ENCODE measurements at places on chromosomes 11 and 22. TPM values are rescaled to one million over a fixed set of nuclear protein-coding genes. Genes with fewer than 3 reads are reported as not detected.

Gene CHCHD10
- total RNA-seq: 111 TPM

Gene APOA4
- total RNA-seq: not detected

Gene ART5
- not detected for total RNA-seq

Gene CTSW
- 10.3 TPM for total RNA-seq

Gene TBC1D10A
- 26.8 TPM for total RNA-seq

Gene REXO2
- total RNA-seq: 98.9 TPM

GRCh38 chr11:119889111-119889510 lies 160.1 kb upstream of the NECTIN1 start:
- DNase-seq: no peak

- no peak for DNase-seq
Measured at GRCh38 chr11:79547256-79547655, 106.4 kb upstream of the TENM4 start.

DNA sequence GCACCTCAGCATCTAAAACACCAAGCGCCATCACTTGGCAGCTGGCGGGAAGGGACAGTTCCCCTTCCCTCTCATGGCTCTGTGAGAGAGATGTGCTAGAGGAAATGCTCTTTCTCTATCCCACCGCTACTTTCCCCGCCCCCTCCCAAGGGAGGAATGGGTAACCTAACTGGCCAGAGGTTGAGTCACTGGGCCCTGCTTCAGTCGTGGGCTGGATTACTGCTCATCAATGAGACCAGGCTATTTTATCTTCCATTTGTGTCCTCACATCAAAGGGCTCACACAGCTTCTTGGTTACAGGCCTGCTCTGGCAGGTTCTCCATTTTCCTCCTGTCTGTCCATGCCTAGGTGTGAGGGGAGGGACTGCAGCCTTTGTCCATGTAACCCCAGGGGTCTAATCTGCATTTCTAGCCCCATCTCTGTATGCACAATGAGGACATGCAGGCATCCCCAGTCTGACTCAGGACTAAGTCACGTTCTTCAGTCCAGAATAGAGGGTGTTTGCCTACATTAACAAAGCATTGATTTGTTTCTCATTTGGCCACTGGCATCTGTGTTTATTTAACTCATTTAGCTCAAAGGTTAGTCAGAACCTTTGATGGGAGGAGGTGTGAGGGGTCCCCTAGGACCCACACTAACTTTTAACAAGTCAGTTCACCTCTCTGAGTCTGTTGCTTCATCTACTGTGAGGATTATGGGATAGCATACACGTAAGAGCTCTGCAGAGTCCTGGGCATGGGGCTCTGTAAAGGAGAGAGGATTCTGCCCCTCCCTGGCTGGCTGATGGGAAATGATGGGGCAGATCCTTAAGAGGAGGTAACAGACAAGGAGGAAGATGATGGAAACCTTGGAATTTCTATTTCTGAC lies 99.1 kb downstream of the XRRA1 start:
- no peak for DNase-seq

DNA sequence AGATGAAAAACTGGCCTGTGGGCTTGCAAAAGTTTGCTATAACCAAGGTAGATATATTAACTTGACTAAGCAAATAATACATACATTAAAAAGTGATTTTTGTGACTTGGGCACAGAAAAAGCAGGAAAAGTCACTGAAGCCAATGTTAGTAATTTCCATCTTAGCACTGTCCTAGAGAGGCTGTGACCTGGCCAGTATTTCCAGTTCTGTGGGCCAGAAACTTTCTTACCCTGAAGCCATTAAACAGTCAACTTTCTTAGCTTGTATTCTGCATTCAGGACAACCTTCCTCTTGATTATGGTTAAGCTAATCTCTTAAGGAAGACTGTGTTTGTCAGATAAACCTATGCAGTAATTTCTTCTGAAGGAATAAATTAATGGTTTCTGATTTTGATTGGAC lies 22.3 kb upstream of the SLC36A4 start:
- no peak for DNase-seq

- DNase-seq: no peak
Measured at GRCh38 chr11:88861618-88862017, 204.2 kb downstream of the GRM5 start.

DNA sequence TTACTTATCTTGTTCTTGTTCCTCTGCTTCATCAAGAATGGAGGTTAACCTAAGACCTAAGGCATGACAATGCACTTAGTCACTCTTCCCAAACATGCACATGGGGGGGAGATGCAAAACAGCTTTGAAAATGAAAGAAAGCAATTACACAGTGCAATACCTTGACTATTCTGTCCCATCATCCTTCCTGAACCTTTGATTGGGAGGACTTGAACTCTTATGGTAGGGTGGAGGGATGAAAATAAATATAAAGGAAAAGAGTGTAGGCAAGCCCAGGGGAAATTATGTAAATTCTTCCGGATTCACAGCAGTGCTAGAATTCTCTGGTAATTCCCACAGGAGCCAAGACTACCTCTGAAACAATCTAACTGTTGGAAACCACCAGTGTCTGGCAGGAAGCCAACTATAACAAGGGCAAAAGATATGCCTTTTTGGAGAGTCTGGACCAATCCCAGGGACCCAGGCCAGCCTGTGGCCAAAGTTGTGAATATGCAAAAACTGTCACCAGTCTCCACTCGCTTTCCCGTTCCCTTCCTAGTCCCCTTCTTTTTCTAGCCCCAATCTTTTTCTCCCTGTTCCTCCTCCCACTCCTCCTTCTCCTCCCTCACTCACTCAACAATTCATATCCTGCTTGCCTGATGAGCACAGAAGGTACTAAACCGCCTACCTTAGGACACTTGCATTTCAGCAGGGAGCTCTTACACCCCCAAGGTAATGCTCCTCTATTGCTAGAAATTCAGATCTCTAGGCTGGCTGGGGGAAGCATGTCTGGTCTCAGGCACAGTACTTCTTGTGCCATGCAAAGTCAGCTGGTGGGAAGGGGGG lies 2.5 kb upstream of the RCN1 start:
- no peak for DNase-seq

DNA sequence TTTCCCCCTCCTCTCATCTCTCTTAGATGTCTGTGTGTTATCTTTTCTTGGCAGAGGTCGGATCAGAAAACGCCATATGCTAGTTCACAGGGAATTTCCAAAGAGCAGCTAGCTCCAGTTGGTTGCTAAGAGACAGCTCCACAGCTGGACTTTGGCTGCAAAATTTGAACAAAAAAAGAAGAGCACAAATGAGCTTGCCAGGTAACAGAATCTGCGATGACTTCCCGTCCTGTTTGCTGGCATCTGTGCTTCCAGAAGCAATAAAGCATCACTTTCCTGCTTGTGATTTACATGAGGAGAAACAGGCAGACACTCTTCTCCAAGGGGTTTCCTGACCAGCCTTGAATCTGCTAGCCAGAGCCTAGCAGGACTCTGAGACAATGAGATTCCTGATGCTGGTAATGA lies 596.0 kb upstream of the B3GAT1 start:
- DNase-seq: no peak

GRCh38 chr22:32746732-32747131 lies 54.8 kb upstream of the TIMP3 start:
- DNase-seq: no peak

DNA sequence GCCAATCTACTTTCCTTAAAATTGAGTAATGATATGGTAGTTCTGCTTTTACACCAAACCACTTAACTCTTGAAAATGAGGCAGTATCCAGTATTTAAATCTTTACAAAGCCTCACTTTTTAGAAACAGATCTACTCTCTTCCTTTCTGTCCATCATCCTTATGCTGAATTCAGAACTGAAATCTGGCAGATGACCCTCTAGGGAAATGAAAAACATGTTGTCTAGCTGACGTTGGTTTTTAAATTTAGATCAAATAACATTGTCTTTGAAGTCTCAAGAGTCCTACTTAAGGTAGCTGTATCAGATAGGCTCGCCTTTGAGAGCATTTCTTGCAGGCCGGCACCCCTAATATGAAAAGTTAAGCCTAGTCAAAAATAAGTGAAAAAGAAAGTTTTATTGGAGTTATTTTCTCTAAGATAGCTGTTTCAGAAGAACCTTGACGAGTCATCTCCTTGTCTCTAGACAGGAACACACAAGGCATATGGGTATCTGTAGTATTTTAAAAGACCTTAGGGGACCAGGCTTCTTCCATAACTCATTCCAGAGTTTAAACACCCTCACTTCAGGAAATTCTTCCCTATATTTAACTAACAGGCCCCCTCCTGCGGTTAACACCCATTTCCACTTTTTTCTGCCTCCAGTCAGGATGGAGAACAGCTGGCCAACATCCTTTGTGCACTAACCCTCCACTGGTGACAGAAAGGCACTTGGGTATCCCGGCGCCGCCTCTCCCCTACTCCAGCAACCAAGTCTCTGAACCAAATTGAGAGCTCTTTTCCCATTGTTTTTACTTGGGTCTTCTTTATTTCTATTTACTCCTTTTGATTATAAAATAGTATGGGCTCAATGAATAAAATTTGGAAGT lies 81.2 kb downstream of the WNT11 start:
- DNase-seq: no peak

DNA sequence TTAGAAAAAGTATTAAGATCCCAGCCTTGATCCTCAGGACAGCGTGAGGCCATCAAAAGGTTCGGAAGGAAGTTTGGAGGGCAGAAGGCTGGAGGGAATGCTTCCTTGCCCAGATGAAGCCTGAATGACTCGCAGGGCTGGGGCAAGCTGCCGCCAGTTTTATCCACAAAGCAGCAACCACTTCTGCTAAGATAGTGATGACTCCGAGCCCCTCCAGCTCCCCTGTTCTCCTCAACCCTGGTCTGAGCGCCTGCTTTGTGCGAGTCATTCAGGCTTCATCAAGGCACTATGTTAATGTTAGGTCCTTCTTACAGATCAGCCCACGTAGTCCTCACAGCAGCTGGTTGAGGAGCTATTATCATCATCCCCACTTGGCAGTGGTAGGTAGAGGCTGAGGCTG lies 158.8 kb downstream of the COMMD9 start:
- DNase-seq: no peak

DNA sequence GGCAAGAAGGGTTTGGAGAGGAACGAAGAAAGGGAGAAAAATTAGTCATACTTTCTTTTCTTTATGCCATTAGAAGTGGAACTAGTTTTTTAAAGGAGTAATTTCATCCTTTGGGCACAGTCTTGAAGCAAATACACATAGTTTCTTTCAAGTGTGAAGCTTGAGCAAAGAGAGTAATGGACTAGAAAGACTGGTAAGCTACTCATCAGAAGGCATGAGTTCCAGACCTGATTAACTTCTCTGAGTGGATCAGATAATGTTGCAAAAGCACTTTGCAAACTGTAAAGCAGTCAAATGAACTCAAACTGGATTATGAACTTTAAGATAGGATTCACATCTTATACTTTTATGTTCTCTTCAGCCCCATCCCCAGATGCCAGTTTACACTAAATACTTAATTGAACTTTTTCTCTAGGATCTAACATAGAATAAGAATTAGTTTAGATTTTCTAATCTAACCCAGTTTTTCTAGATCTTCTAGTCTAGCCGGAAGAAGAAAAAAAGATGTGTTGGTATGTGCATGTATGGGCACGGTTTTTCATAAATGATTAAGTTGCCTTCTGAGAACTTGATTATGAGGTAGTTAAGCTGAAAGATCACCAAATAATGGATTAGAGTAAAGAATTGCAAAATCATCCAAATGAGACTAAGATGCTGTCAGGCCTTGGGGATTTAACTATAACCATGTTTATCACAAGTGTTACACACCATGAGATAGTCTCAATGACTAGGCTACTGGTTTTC lies 2.5 kb downstream of the DDIAS start:
- DNase-seq: no peak

- DNase-seq: no peak
Measured at GRCh38 chr22:18069041-18069440, 8.7 kb upstream of the PEX26 start.

DNA sequence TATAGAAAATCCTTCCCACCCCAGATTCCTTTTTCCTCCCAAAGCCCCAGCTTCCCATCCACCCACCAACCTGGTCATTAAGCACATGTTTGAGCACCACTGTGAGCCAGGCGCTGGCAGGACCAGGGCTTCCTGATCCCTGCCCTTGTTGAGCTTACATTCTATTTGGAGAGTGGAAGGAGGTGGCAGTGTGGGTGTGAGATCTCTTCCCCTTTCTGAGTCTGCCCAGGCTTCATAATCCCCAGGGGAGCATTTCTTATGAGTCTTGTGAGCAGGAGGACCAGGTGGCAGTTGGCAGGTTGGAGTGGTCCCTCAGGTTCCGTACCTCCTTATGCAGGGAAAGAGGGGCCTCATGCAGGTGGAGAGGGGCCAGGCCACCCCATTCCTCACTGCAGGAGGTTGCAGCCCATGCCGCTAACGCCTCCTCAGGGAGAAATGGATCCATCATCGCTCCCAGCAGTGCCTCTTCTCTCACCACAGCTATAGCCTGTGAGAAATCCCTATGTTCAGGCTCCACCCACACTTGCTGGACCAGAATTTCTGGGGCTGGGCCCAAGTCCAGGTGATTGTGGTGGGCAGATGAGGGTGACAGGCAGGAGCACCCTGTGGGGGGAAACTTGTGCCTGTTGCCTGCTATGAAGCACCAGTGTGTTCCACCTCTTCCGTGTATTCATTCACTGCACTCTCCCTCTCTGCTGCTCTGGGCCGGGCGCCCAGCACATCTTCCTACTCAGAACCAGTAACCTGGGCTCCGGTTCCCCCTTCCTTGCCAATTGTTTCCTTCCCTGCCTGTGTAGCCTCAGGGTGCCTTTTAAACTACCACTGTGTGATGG lies 23.5 kb downstream of the UBE2L3 start:
- DNase-seq: no peak

Data from activated T-helper 2 cell treated with anti-CD3 and anti-CD28 coated beads, Interferon-gamma antibody, Interleukin-2, Interleukin-4, amounts not matched to agents 10 μg/mL and 5 μg/mL and 100 μg/mL, durations not matched to agents 14 hours and 24 hours and 36 hours (primary cell).